NCI-H446 (cell line): ENCODE measurements at places on chromosomes 6 and 20.
A peak's percentile ranks its signal among the peaks of the same experiment; 100 is the strongest.

DNA sequence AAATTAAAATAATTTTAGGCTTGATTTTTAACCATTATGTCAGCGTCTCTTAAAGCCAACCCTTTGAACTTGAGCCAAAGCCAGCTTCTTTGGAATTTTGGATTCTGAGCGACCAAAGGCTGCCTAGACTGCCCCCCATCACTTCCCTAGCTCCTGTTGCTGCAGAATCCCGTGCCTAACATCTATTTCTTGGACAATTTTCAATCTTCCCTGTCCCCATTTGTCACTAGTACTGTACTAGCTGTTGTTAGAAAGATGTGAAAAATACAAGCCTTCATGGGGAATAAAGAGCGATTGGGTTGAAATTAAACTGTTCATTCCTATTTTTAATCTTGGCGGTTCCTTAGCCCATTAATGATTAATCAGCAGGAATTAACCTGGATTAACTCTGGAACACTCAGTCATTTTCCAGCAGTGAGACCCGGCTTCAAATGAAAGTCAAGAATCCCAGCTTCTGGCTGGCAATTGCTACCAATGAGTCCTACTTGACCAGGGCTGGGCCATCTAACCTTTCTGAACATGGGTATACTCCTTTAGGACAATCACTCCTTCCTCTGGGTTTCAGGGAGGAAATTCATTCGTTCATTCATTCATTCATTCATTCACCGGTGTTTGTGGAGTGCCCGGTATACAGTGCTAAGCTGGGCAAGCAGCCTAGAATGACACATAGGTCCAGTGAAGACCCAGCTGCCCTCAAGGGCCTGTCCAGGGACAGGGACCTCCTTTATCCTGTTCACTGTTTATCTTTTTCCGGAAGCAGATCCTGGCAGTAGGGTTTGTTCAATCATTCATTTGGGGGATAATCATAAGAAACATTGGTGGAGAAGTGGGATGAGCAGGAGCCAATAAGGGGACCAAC is 1.4 kb upstream of the RRBP1 start:
- DNase-seq = no peak

GRCh38 chr6:84685983-84686584 is 78.3 kb downstream of the TBX18 start:
- DNase-seq = peak; percentile 35

DNA sequence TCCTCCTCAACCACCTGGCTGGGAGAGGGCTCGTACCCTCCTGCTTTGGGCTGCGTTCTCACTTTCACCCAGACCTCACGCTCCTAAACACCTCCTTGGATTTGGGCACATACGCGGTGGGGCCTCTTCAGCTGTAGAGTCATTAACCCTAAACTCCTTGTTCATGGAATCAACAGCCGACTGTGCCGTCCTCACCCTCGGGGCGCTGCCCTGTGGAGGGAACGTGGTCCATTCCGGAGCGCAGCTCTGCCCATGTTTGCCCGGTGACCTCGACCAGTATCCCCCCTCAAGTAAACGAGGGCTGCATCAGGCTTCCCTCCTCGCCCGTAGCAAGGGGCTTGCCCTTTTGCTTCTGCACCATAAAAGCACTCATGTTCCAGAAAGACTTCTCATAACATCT is 174.0 kb upstream of the QKI start:
- no peak for DNase-seq

DNA sequence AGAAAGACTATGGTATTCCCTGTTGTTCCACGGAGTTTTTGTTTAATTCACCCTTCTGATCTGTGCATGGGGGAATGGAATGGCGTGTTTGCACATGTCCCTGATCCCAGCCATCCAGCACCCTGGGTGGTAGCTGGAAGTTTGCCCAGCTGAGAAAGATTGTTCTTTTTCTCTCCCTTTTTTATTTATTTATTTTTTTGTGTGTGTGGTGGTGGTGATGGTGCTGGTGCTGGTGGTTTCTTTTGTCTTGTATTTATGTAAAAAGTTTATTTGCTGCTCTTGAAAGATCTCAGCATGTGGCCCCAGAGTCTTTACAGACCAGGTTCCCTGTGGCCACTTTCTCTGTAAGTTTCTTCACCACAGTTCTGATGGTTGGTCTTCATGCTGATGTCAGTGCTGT is 372.6 kb downstream of the UTRN start:
- no peak for DNase-seq

DNA sequence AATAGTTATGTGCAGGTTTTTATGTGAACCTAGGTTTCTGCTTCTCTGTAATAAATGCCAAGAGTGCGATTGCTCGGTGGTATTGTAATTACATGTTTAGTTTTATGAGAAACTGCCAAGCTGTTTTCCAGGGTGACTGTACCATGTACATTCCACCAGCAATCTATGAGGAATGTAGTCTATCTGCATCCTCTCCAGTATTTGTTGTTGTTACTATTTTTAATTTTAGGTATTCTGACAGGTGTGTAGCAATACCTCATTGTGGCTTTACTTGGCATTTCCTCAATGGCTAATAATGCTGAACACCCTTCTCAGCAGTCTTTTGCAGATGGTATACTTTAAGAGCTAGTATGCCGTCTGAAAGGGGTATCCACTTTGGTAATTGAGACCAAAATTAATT is 142.1 kb downstream of the BMP2 start:
- no peak for DNase-seq

GRCh38 chr6:14108571-14109410 is 8.8 kb upstream of the CD83 start:
- no peak for DNase-seq

DNA sequence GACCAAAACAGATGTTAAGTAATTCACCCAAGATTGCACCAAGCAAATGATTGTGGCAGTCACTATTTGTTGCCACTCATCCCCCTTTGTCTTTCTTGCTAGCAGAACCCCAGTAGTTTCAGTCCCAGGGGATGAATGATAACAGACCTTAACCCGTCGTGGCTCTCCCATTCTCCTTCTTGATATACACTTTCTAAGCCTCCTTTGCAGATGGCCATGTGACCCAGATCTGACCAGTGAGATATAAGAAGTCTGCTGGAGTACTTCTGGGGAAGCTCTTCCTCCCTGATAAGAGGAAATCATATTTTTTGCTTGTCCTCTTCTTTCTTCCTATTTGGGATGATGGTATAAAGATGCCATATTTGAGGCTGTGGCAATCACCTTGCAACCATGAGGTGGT is 9.6 kb upstream of the SH3BGRL2 start:
- DNase-seq = no peak

DNA sequence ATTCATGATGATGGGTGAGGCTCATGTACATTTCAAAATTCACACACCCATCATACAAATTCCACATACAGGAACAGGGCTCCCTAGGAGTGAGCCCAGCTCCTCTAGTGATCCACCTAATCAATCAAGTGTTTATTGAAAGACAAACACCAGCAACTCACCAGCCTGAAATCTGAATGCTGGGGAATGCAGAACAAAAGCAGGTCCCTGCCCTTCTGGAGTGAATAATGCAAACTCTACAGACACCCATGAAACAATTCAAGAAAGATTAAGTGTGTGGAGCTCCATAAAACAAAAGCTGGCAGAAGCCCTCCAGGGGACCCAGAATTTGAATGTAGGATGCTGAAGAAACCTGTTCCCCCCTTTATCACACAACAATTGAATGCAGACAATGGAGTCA is 396.7 kb upstream of the JARID2 start:
- no peak for DNase-seq

DNA sequence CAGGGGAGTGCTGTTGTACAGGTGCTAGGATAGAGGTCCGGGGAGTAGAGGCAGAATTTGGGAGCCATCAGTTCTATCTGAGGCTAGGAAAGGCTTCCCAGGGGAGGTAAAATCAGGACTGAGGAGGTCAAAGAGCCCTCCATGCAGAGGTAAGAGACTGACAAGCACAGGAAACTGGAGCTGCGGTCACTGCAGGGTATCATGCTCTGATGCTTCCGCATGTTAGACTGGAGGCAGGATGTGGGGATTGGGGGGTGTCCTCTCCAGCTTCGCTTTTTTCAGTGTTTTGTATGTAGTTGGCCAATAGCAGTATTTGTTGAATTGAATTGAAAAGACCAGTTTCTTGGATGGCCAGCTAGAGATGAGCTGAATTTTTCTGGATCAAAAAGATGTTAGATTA is 87.8 kb downstream of the SLC22A3 start:
- DNase-seq = no peak

- no peak for DNase-seq
Measured at GRCh38 chr6:167719920-167720319, 106.8 kb upstream of the AFDN start.

- DNase-seq = no peak
Measured at GRCh38 chr20:58020656-58021454, 207.6 kb downstream of the ANKRD60 start.

DNA sequence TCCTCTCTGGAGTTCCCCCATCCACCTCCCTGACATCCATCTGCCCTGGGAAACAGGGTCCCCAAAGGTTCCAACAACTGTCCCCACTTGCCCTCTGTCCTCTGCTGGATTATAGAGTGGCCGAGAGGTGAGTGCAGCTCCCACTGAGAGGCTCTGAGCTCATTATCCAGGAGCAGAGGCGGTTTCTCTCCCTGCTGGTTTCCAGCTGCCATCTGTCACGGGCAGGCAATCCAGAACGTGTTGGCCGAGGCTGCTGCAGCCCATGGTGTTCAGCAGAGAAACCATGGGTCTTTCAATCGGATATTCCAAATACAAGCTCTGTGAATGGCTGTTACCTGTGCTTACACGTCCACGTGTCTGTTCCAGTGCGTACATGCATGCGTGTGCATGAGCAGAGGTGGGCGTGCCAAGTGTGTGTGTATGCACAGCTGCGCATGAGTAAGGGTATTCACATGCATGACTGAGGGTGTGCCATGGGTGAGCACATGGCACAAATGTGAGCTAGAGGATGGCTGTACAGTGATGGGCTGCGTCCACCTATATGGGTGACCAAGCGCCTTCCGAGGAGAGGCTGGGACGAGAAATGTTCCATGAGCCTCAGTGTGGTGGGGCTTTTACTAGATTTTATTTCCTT is 183.7 kb upstream of the PMEPA1 start:
- DNase-seq = peak; percentile 67

GRCh38 chr6:33123181-33123580 is 47.4 kb downstream of the HLA-DPB1 start:
- DNase-seq = no peak

DNA sequence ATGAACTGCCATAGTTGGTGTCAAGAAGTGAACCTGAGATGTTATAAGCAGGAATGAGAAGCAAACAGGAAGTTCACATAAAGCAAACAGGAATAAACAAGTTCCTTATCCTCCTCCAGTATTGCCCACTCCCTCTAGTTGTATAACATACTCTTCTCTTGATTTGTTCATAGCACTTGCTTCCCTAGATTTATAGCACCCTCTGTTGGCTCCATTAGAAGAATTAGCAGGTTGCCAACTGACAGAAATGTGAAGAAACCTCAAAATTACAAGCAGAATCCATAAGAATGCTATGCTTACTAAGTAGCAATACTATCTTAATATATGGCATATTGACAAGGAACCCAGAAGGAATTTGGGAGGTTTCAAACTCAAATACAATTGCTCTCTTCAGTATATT is 195.4 kb downstream of the TBX18 start:
- no peak for DNase-seq

- peak; percentile 29 for DNase-seq
Measured at GRCh38 chr6:111692327-111693164, 86.9 kb upstream of the TRAF3IP2 start.

DNA sequence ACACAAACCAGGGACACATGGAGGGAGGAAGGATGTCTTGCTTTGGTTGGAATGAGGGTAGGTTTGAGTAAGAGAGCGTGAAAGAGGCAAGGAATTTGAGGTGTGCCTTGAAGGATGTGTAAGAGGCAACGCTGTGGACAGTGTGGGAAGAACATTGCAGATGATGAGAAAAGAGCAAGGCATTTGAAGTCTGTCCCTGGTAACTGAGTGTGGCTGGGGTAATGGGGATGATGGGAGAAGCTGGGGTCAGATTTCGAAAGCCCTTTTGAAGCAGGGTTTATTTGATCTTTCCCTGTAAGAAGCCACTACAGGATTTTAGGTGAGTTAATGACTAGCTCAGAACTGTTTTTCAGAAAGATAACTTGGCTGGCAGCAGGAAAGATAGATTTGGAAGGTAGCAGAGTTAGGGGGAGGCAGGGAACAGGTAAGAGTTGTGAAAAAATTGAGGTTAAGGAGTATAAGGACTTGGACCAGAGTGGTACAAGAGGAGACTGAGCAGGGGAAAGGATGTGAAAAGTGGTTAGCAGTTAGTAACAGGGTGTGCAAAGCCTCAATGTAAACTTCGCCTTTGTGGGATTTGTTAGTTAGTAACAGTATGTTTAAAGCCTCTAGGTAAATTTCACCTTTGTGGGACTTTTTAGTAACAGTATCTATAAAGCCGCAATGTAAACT is 17.7 kb downstream of the UTRN start:
- no peak for DNase-seq

- DNase-seq = no peak
Measured at GRCh38 chr20:4052139-4052480, 36.8 kb upstream of the RNF24 start.

DNA sequence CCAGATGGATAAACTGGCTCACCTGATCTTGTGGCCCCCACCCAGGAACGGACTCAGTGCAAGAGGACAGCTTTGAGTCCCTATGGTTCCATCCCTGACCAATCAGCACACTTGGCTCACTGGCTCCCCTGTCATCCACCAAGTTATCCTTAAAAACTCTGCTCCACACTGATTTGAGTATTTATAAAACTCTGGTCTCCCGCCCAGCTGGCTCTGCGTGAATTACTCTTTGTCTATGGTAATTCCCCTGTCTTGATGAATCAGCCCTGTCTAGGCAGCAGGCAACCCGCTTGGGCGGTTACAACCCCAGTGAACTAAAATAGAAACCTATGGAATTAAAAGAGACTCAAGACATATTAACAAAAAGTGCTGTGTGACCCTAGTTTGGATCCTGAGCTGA is 38.1 kb upstream of the CD83 start:
- DNase-seq = peak; percentile 18

DNA sequence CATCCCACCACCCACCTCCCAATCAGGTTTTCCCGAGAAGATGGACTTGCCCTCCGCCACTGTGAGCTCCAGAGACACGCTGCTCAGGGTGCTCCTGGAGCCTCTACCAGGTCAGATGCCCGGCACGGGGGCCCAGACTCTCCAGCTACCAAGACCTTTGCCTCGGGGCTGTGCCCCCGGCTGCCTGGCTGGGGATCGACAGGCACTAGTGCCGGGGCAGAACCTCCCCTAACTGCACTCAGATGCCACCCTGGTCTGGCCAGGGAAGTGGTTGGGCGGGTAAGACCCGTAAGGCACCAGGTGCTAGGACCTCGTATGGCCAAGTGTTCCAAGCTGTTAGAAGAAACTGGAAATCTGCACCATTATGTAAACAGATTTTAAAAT is 100.7 kb downstream of the ASXL1 start:
- DNase-seq = no peak

- DNase-seq = no peak
Measured at GRCh38 chr6:14452567-14453527, 335.3 kb downstream of the CD83 start.

DNA sequence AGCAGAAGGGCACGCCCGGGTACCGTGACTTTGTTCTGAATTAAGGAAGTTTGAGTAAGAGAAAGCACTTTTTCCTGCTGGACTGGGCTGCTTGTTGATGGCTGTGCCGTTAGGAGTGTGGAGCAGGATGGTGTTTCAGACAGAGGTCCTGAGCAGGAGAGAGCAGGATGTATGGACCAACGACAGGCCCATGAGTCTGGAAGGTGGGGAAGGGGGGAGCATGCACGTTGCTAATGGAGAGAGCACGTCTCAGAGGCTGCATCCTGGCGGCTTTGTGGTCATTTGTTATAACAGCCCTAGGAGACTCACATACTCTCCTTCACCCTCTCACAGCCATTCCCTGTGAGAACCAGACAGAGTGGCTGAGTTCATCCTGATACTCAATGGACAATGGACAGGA is 56.8 kb downstream of the PHACTR3 start:
- no peak for DNase-seq
